Effector memory CD4-positive, alpha-beta T cell (primary cell): ENCODE measurements at places on chromosomes 4 and X.

- DNase-seq = no peak
These were observed 25.3 kb downstream of the STEEP1 start for GRCh38 chrX:119539872-119540271.

DNA sequence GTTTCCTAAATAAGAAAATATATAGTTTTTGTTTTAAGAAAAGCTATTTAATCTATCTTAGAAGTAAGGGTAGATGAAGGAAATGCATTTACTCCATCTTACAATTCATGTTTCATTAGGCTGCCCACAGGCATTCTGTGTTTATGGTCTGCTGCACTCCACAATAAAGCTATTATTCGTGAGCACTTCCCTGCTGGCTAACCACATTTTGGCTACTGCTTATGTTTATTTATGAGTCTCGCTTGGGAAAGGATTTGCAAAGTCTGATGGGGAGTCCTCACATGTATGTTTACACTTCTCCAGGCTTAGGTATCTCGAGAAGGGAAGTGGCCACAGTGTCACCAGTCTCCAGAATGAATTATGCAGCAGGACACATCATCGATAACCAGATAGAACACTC lies 260.8 kb upstream of the VCX start:
- DNase-seq = no peak

GRCh38 chr4:87937523-87937922 lies 38.0 kb upstream of the SPP1 start:
- no peak for DNase-seq

DNA sequence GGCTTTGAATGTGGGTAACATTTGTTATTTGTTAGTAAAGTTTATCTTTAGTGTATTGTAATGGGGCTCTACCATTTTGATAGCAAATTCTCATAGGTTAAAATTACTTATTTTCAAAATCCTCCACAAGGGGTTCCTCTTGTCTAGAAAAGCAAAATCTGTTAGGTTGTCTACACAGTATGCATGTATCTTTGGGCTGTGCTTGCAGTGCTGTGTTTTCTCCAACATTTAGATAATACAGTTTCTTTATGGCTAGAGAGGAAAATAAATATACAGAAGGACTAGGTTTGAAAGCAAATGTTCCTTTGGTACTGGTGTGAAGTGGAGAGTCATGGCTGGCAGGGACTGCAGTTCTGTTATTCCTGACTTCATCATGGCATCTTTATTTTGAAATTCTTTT lies 40.3 kb downstream of the POLR2B start:
- DNase-seq = no peak

DNA sequence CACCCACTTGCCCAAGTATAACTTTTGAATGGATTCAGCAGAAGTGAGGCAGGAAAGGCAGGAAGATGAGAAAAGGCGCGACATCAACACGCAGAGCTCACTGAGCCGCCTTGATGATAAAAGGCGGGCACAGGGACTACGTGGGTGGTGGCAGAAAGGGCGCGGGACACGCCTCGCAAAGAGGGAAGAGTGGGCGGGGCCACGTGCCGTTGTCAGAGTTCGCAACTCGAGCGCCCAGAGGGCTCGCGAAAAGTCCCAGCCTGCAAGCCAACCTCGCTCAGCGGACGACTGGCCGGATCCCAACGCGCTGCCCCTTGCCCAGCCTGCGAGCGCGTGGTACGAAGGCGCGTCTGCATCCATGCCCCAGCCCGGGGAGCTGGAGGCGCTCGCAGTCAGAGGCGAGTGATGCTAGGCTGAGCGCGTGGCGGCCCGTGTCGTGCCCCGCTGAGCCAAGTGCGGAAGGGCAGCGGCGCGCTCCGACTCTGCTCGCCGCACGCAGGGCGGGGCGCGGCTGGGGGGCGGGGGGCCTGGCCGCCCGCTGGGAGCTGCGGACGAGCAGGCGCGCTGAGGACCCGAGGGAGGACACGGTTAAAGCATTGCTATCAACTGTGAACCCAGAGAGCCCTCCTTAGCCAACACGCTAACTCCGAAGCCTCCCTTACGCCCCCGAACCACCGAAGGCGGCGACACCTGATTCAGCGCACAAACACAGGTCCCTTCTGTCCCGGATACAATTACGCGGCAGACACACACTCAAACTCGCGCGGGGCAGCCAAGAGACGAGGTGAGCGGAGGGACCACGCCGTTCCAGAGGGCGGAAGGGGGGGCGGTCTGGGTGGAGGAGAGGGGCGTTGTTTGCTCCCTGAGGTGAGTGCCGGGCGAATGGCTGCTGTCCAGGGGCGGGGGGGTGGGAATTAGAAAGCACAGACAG lies at the start of gene UGT8:
UGT8 (plus strand) TSS at position 617 of the 931 bp plus-strand sequence. CDS start 24,074 bp downstream, outside the sequence.
- DNase-seq = no peak

DNA sequence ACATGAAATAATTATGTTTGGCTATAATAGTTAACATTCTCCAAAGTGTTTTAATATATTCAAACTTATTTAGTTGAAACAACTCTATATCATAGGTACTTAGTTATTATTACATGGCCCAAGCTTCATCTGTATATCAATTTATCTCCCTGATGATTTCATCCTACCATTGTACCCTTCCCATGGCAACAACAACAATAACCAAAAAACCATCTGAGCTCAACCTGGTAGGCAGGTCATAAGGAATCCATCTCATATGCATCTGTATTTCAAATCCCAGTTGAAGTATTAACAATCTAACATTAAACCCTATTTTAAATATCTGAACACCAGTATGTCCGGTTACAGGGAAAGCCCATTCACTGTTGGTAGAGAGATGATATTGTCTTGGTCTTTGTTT lies 33.1 kb upstream of the SLC7A11 start:
- DNase-seq = no peak
